ENCODE measurements at places on chromosomes 16 and 17. TPM values are rescaled to one million over a fixed set of nuclear protein-coding genes. Genes with fewer than 3 reads are reported as not detected.

Gene TBC1D3C
- total RNA-seq, result not detected

- peak; percentile 77 for DNase-seq
- H3K36me3 ChIP-seq, result peaks cover 56% of the 10 kb centered on the region
- no peaks in the 10 kb centered on the region for H3K27me3 ChIP-seq
Measured at GRCh38 chr17:77472468-77473310, 331.9 kb downstream of the SEC14L1 start.

GRCh38 chr17:69590671-69591070, 176.2 kb downstream of the MAP2K6 start:
- no peaks in the 10 kb centered on the region for H3K36me3 ChIP-seq
- peaks cover 15% of the 10 kb centered on the region for H3K27me3 ChIP-seq
- H3K27ac ChIP-seq, result no peak overlapping the region
- no peak for DNase-seq

DNA sequence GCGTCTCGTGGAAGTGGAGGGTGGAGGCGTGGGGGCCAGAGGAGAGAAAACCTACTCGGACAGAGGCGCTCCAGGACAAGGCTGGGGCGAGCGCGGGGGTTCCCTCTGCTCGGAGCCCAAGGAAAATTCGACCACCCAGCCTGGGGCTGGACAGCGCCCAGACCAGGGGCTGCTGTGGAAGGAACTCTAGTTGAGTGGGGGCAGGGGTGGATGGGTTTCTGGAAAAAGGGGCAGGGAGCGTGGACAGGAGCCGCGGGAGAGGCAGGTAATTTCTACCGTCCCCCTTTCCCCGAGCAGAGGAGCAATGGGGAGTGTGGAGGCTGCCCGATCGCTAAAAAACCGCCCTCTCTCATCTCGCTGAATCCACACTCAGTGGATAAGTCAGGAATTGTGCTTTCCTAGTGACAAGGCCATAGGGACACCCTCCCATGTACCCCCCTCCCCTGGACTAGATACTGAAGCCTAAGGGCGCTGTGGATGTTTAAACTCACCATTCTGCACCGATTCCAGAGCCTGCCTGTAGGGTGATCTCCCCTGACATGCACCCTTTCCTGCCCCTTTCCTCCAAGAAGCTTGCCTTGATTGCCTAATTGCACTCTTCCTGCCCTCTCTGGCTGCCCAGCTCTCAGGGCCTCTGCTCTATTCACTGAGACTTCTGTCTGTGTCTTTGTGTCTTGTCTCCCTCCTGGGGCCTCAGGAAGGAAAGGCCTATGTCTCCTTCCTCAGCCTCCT, 90.7 kb upstream of the TMEM97 start:
- H3K27ac ChIP-seq, result no peak overlapping the region
- H3K27me3 ChIP-seq, result peaks cover 42% of the 10 kb centered on the region
- no peak for DNase-seq
- peak overlapping the region; percentile 83 for H3K4me3 ChIP-seq
- peaks cover 12% of the 10 kb centered on the region for H3K4me1 ChIP-seq

GRCh38 chr17:14204084-14204483, 32.6 kb downstream of the CDRT15 start:
- H3K4me1 ChIP-seq, result peaks cover 71% of the 10 kb centered on the region
- DNase-seq, result peak; percentile 71
- H3K4me3 ChIP-seq, result peak overlapping the region; percentile 52
- H3K36me3 ChIP-seq, result peaks cover 42% of the 10 kb centered on the region

Gene OR1A1
- total RNA-seq, result not detected

DNA sequence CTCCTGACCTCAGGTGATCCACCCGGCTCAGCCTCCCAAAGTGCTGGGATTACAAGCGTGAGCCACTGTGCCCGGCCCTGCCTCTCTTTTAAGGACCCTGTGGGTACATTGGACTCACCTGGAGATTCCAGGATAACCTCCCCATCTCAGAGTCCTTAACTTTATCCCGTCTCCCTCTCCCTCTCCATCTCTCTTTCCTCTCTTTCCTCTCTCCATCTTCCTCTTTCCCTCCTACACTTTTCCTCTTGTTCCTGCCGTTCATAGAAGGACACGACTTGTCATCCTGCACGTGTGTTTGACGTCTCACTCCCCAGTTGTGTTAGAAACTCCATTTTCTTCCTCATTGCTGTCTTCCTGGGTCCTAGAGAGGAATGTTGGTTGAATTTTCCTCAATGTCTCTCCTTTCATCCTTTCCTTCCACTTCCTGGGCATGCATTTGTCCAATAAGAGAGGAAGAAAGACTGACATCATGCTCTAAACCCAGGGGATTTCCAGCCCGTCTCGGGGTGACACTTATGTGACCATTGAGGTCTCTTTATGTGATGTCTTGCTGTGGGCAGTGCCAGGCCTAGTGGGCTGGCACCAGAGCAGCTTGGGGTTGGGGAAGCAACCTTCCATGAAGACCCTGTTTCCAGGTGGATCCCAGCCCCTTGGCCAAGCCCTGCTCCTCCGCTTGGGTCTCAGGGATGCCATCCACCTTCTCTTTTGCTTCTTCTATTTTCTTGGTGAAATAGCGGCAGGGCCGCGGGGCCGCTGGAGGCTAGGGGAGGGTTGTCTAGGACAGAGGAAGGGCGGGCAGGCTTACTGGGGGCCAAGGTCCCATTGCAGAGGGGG, 39.8 kb upstream of the IRF8 start:
- no peak overlapping the region for H3K27ac ChIP-seq
- peaks cover 6% of the 10 kb centered on the region for H3K4me1 ChIP-seq
- H3K27me3 ChIP-seq, result no peaks in the 10 kb centered on the region
- no peaks in the 10 kb centered on the region for H3K36me3 ChIP-seq

GRCh38 chr17:72833128-72833765, 259.2 kb downstream of the SLC39A11 start:
- no peak overlapping the region for H3K4me3 ChIP-seq
- H3K36me3 ChIP-seq, result no peaks in the 10 kb centered on the region
- no peaks in the 10 kb centered on the region for H3K4me1 ChIP-seq
- no peaks in the 10 kb centered on the region for H3K27me3 ChIP-seq
- H3K27ac ChIP-seq, result no peak overlapping the region
- DNase-seq, result no peak

Gene MPP2
- 0.83 TPM for total RNA-seq

Gene NEUROD2
- total RNA-seq, result not detected

- peaks cover 14% of the 10 kb centered on the region for H3K36me3 ChIP-seq
- H3K27me3 ChIP-seq, result no peaks in the 10 kb centered on the region
- H3K4me1 ChIP-seq, result no peaks in the 10 kb centered on the region
- H3K4me3 ChIP-seq, result no peak overlapping the region
- no peak overlapping the region for H3K27ac ChIP-seq
Measured at GRCh38 chr17:43151880-43152456, 19.0 kb upstream of the NBR1 start.

GRCh38 chr17:77628035-77628434, 330.5 kb upstream of the TNRC6C start:
- H3K27ac ChIP-seq, result no peak overlapping the region
- no peak overlapping the region for H3K4me3 ChIP-seq
- H3K4me1 ChIP-seq, result no peaks in the 10 kb centered on the region
- H3K36me3 ChIP-seq, result peaks cover 3% of the 10 kb centered on the region
- no peak for DNase-seq

- H3K36me3 ChIP-seq, result no peaks in the 10 kb centered on the region
- no peak overlapping the region for H3K4me3 ChIP-seq
- H3K27ac ChIP-seq, result no peak overlapping the region
- DNase-seq, result no peak
Measured at GRCh38 chr17:31580706-31581490, 189.4 kb downstream of the RAB11FIP4 start.

GRCh38 chr16:89172528-89173173, 1.1 kb downstream of the CDH15 start:
- H3K4me3 ChIP-seq, result no peak overlapping the region
- no peak for DNase-seq
- H3K4me1 ChIP-seq, result peaks cover 6% of the 10 kb centered on the region
- peaks cover 3% of the 10 kb centered on the region for H3K27me3 ChIP-seq

DNA sequence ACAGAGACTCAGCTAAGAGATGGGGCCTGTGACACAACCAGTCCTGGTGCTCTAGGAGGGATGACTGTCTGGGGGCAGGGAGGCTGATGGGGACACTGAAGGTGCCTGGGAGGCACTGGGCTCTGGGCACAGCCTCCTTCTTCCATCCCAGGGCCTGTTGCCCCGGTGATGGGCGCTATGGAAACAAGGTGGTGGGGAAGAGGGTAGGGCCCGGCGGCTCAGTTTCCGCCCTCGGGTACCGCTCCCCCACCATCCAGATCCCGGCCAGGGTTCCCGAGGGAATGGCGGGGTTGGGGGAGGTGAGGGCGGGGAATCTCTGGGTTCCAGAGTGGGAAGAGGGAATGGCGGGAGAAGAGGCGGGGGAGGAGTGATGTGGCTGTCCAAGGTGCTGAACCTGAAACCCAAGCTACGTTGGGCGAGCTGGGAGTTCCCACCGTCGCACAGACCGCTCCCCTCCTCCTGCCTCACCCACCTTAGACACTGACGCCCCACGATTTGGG, 981 bp downstream of the KCNH4 start:
- peaks cover 3% of the 10 kb centered on the region for H3K36me3 ChIP-seq
- peaks cover 25% of the 10 kb centered on the region for H3K27me3 ChIP-seq
- peaks cover 40% of the 10 kb centered on the region for H3K4me1 ChIP-seq

DNA sequence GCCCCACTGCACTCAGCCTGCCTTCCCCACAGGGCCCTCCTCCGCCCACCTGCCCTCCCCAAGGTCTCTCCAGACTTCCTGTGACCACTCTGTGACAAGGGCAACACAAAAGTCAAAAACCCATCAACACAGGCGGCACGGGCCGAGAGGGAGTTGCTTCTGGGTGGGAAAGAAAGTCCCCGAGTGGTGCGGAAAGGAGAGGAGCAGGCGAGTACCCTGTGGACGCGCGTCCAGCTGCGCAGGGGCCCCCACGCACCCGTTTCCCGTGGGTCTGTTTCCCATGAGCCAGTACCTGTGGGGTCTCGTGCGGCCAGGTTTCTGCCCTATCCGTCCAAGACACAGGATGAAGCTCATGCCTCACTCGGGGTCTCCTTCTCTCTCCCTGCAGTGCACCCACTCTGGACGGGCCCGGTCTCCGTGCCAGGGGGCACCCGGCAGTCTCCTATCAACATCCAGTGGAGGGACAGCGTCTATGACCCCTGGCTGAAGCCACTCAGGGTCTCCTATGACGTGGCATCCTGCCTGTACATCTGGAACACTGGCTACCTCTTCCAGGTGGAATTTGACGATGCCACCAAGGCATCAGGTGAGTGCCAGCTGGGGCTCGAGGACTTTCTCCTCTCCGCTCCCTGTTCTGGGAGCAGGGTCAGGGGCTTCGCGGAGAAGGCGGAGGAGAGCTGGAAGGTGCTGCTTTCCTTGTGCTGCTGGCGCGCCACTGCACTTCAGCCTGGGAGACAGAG, 12.2 kb downstream of the CD2BP2 start:
- H3K27ac ChIP-seq, result no peak overlapping the region
- no peaks in the 10 kb centered on the region for H3K27me3 ChIP-seq
- H3K36me3 ChIP-seq, result peaks cover 1% of the 10 kb centered on the region
- DNase-seq, result no peak

Gene TRPV3
- total RNA-seq, result 0.31 TPM

- no peak for DNase-seq
- no peaks in the 10 kb centered on the region for H3K36me3 ChIP-seq
- no peaks in the 10 kb centered on the region for H3K4me1 ChIP-seq
- H3K27me3 ChIP-seq, result peaks cover 27% of the 10 kb centered on the region
- no peak overlapping the region for H3K27ac ChIP-seq
- H3K4me3 ChIP-seq, result no peak overlapping the region
Measured at GRCh38 chr17:17358866-17359265, 55.7 kb downstream of the NT5M start.

GRCh38 chr16:50284131-50284911, 18.0 kb downstream of the ADCY7 start:
- peaks cover 47% of the 10 kb centered on the region for H3K36me3 ChIP-seq
- peak overlapping the region; percentile 21 for H3K27ac ChIP-seq
- peaks cover 48% of the 10 kb centered on the region for H3K4me1 ChIP-seq

DNA sequence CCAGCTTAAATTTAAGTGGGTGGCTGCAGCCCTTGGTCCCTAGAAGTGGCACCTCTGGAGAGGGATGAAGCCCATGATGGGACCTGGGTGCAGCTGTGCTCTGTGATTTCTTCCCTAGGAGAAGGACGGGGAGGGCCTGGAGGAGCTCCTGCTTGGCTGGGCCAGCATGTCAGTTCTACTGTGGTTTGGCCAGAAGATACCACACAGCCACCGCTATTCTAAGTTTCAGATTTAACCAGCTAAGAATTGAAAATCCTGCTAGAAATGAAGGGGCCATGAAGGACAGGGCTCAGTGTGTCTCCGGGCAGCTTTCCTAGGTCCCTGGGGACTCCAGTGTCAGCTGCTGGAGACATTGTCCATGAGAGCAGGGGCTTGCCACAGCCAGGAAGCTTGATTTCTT, 9.7 kb downstream of the RAP1GAP2 start:
- H3K27ac ChIP-seq, result no peak overlapping the region
- H3K36me3 ChIP-seq, result peaks cover 23% of the 10 kb centered on the region
- DNase-seq, result no peak
- H3K4me1 ChIP-seq, result peaks cover 4% of the 10 kb centered on the region

GRCh38 chr16:53982631-53983042, 278.7 kb downstream of the FTO start:
- no peak overlapping the region for H3K4me3 ChIP-seq
- no peaks in the 10 kb centered on the region for H3K27me3 ChIP-seq
- no peak for DNase-seq

Gene TIGD7
- total RNA-seq, result 2.3 TPM

GRCh38 chr17:31838636-31839225, 20.3 kb downstream of the COPRS start:
- no peak overlapping the region for H3K4me3 ChIP-seq
- peaks cover 18% of the 10 kb centered on the region for H3K27me3 ChIP-seq
- peaks cover 5% of the 10 kb centered on the region for H3K4me1 ChIP-seq
- H3K36me3 ChIP-seq, result no peaks in the 10 kb centered on the region

Gene TBC1D26
- not detected for total RNA-seq

Gene TPSG1
- not detected for total RNA-seq

Gene DNAJA2
- total RNA-seq, result 84.2 TPM

DNA sequence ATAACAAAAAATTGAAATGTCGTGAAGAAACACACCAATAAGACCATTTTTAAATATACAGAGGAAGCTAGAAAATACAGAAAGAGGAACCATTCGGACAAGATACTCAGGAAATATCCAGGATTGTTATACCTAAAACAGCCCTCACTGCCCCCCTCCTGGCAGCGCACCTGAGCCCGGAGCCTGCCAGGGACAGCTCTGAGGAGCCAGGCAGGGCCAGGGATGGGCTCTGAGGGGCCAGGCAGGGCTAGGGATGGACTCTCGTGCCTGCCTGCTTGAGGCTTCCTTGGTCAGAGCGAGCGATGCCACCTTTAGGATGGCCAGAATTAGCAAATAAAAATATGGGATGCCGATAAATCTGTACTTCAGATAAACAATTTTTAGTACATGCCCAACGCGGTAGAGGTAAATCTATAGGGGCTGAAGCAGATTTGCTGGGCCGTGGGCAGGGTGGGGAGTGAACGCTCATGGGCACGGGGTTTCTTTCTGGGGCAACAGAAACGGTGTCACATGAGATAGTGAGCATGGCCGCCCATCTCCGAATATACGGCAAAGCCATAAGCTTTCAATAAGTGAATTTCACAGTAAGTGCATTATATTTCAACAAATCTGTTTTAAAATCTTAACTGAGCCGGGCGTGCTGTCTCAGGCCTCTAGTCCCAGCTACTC, 18.2 kb upstream of the CSNK1D start:
- H3K4me3 ChIP-seq, result peak overlapping the region; percentile 87
- peaks cover 38% of the 10 kb centered on the region for H3K4me1 ChIP-seq
- H3K36me3 ChIP-seq, result peaks cover 8% of the 10 kb centered on the region
- DNase-seq, result no peak
- H3K27ac ChIP-seq, result peak overlapping the region; percentile 73

- H3K4me1 ChIP-seq, result peaks cover 45% of the 10 kb centered on the region
- H3K27me3 ChIP-seq, result no peaks in the 10 kb centered on the region
- peaks cover 34% of the 10 kb centered on the region for H3K36me3 ChIP-seq
- DNase-seq, result no peak
Measured at GRCh38 chr17:66548659-66549310, 246.4 kb downstream of the PRKCA start.

- H3K4me1 ChIP-seq, result no peaks in the 10 kb centered on the region
- H3K4me3 ChIP-seq, result no peak overlapping the region
- H3K36me3 ChIP-seq, result no peaks in the 10 kb centered on the region
- DNase-seq, result no peak
- no peak overlapping the region for H3K27ac ChIP-seq
Measured at GRCh38 chr16:55697867-55698266, 42.1 kb downstream of the SLC6A2 start.

All from activated CD4-positive, alpha-beta T cell treated with anti-CD3 and anti-CD28 coated beads, Interleukin-2, amount 10 ng/mL, durations not matched to agents 24 days and 14 days (primary cell).